ENCODE measurements at places on chromosomes 12 and 14.

- DNase-seq, result peak; percentile 22
These were observed 13.3 kb upstream of the RGS6 start for GRCh38 chr14:71918955-71919354.

DNA sequence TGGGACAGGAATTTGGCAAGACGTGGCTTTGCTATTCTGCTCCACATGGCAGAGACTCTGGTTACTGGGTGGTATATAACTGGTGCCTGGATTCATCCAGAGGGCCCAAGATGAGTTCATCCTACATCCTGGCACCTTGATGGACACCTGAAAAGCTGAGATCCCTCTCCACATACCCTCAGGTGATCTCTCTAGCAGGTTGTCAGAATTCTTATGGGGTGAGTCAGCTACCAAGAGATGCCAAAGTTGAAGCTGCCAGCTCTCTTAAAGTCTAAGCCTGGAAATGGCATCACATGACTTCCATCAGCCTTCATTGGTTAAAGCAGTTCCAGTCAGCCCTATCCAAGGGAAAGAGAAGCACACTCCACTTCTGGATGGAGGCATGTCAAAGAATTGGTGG, 300.7 kb upstream of the SEL1L start:
- no peak for DNase-seq

DNA sequence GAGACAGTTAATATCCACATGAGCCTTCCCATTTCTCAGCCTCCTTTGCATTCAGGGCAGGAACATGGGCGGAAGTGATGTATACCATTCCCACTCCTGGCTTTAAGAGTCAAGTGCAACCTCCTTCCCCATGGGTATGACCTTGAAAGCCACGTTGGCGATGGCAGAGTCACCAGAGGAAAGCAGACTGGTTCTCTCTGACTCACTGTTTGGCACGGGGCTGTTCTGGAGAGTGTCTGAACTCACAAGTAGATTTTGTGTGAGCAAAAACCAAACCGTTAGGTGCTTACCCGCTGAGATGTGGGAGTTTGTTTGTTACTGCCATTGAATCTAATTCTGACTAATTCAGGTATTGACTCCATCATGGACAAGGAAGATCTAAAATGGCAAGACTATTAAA, 36.7 kb upstream of the PZP start:
- no peak for DNase-seq

GRCh38 chr12:53010955-53011354, 4.7 kb downstream of the EIF4B start:
- no peak for DNase-seq

- DNase-seq, result no peak
These were observed 87.8 kb upstream of the PSMC1 start for GRCh38 chr14:90168425-90169105.

DNA sequence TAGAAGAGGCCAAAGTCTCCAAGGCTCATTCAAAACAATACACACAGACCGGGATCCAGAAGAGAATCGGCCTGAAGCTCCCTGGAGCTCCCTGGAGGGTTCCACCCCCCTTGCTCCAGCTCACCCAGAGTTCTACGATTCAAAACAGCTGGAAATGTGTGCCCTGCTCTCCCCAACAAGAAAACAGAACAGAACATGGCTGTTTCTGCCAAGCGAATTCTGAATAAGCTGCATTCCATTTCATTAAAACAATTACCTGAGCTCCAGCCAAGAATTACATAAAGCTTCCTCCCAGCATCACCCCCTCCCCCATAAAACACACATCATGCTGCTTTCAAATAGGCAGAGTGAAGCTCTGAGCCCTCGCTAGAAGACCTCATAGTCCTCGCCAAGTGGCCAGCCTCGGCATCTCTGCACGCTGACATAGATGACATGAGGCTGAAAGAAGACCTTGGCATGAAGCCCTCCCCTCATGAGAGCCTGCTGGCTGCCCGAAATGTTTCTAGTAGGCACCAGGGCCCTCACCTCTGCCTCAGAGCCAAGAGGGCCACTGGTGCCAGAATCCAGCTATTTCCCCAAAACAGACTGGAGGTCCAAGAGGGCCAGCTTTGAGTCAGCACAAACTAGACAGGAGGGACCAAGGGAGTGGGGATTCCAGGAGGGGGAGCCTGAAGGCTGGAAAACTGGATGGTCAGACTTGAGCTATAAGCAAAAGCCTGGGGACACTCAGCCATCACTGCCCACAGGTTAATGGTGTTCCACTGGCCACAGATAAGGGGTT, 8.3 kb downstream of the PXN start:
- DNase-seq, result no peak

GRCh38 chr12:121295746-121296617, 527 bp downstream of the CAMKK2 start:
- peak; percentile 28 for DNase-seq
